ENCODE measurements at places on chromosomes 16 and 17. TPM values are rescaled to one million over a fixed set of nuclear protein-coding genes. Genes with fewer than 3 reads are reported as not detected.

DNA sequence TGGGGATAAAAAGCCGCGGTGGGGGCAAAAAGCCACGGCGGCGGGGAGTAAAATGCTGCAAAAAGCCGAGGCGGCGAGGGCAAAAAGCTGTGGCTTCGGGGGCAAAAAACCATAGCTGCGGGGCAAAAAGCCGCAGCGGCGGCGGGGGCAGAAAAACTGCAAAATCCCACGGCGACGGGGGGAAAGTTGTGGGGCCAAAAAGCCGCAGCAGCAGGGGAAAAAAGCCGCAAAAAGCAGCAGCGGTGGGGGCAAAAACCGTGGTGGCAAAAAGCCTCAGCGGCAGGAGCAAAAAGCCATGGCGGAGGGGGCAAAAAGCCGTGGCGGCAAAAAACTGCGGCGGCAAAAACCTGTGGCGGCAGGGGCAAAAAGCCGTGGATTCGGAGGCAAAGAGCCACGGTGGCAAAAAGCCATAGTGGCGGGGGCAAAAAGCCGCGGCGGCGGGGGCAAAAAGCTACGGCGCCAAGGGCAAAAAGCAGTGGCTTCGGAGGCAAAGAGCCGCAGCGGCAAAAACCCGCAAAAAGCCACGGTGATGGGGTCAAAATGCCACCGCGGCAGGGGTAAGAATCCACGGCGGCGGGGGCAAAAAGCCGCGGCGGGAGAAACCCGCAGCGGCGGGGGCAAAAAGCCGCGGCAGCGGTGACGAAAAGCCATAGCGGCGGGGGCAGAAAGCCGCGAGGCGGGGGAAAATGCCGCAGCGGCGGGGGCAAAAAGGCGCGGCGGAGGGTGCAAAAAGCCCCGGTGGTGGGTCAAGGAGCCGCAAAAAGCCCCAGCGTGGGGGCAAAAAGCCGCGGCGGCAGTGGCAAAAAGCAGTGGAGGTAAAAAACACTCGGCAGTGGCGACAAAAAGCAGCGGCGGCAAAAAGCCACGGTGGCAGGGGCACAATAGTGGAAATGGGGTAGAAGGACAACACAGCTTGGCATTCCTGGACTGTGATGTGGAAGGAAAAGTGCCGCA lies 192.8 kb downstream of the SHCBP1 start:
- H3K27ac ChIP-seq, result no peak overlapping the region
- H3K27me3 ChIP-seq, result no peaks in the 10 kb centered on the region
- no peaks in the 10 kb centered on the region for H3K4me1 ChIP-seq

- no peaks in the 10 kb centered on the region for H3K4me1 ChIP-seq
- H3K27ac ChIP-seq, result no peak overlapping the region
- no peak overlapping the region for H3K4me3 ChIP-seq
- DNase-seq, result no peak
- H3K27me3 ChIP-seq, result no peaks in the 10 kb centered on the region
- H3K36me3 ChIP-seq, result no peaks in the 10 kb centered on the region
Observed at GRCh38 chr16:50473356-50473945, 74.7 kb upstream of the NKD1 start.

DUSP3 gene
- total RNA-seq, result 137 TPM

GRCh38 chr17:35086931-35087573 lies 23.5 kb upstream of the RFFL start:
- no peaks in the 10 kb centered on the region for H3K36me3 ChIP-seq
- H3K4me1 ChIP-seq, result peaks cover 13% of the 10 kb centered on the region
- no peak overlapping the region for H3K27ac ChIP-seq
- no peaks in the 10 kb centered on the region for H3K27me3 ChIP-seq
- no peak overlapping the region for H3K4me3 ChIP-seq
- DNase-seq, result no peak

DNA sequence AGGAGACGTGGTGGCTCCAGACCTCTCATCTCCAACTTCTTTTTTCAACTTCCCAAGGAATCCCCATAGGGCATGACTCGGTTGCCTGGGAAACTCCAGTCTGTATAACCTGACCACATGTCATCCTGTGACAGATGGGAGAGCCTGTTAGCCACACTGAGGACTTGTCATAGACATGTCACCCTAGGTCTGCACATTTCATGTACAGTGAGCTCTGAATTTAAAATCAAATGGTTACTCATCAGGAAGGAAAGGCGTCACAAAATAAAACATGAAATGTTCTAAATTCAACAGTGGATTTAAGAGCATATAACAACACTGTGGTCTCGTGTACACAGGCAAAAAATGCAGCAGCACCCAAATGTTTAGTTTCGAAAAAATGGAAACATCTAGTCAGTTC lies 22.2 kb upstream of the ADAMTS18 start:
- no peaks in the 10 kb centered on the region for H3K27me3 ChIP-seq
- no peaks in the 10 kb centered on the region for H3K4me1 ChIP-seq
- no peak overlapping the region for H3K27ac ChIP-seq
- H3K4me3 ChIP-seq, result no peak overlapping the region
- DNase-seq, result no peak
- no peaks in the 10 kb centered on the region for H3K36me3 ChIP-seq

DNA sequence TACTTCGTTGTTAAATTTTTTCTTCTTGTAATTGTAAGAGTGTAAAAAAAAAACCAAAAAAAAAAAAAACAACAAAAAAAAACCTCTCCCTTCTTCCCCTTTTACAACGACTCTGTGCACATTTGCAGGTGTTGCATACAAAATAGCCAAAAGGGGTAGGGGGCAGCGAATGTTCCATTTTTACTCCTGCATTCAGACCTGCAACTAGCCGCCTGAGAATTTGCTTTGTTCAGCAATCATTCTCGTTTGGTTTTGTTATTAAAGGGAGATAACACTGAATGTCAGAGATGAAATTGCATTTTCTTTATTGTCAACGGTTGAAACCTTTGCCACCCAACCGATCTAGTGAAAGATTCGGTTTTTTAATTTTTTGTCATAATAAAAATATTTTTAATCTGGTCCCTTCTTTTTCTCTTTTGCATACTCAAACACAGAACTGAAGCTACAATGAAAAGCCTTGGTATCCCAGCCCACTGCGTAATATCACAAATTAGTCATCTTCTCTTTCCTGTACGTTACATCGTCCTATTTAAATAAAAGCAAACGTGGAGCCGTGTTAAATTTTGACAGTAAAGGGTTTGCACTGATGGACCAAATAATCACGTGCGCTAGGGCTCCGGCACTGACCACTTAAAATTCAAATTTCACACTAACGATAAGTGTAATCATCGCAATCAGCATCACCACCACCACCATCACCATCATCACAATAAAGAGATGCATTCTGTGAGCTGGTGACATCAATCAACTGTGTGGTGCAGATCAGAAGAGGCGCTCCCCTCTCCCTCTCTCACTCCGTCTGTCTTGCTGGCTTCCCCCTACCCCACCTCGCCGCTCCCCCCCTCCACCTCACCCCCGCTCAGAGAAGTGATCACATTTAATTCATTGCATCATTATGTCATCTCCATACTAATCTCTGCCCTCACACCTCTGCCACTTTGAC lies 406.2 kb upstream of the PSMD7 start:
- H3K27me3 ChIP-seq, result no peaks in the 10 kb centered on the region
- H3K4me3 ChIP-seq, result peak overlapping the region; percentile 9
- H3K27ac ChIP-seq, result no peak overlapping the region
- H3K36me3 ChIP-seq, result no peaks in the 10 kb centered on the region

GRCh38 chr16:1772908-1773702 lies at the start of gene MRPS34:
Gene MRPS34, minus strand, starts transcription at chr16:1773134. Its CDS starts 15 bp downstream, at chr16:1773119.
- H3K36me3 ChIP-seq, result peaks cover 30% of the 10 kb centered on the region
- peak within 1 kb of the TSS; percentile 84 for H3K27ac ChIP-seq

GRCh38 chr17:51948128-51948527 lies 210.4 kb downstream of the CA10 start:
- no peaks in the 10 kb centered on the region for H3K36me3 ChIP-seq
- H3K27ac ChIP-seq, result no peak overlapping the region
- H3K27me3 ChIP-seq, result no peaks in the 10 kb centered on the region
- H3K4me1 ChIP-seq, result no peaks in the 10 kb centered on the region

TLCD2 gene
- total RNA-seq, result 7.3 TPM

GRCh38 chr16:67667817-67668494 lies 1.3 kb downstream of the C16orf86 start:
- no peaks in the 10 kb centered on the region for H3K36me3 ChIP-seq
- H3K27me3 ChIP-seq, result no peaks in the 10 kb centered on the region
- DNase-seq, result peak; percentile 54
- peak overlapping the region; percentile 81 for H3K27ac ChIP-seq
- peaks cover 24% of the 10 kb centered on the region for H3K4me1 ChIP-seq
- peak overlapping the region; percentile 92 for H3K4me3 ChIP-seq

GRCh38 chr17:68737761-68738443 lies 136.7 kb upstream of the FAM20A start:
- no peaks in the 10 kb centered on the region for H3K27me3 ChIP-seq
- DNase-seq, result no peak
- H3K36me3 ChIP-seq, result no peaks in the 10 kb centered on the region

MEIOB gene
- total RNA-seq, result not detected

INCA1 gene
- 1.2 TPM for total RNA-seq

GRCh38 chr16:57070424-57070823 lies 22.0 kb upstream of the CPNE2 start:
- no peaks in the 10 kb centered on the region for H3K4me1 ChIP-seq
- no peak for DNase-seq
- H3K4me3 ChIP-seq, result no peak overlapping the region
- H3K27me3 ChIP-seq, result no peaks in the 10 kb centered on the region

NPIPA5 gene
- 28.6 TPM for total RNA-seq

GRCh38 chr16:9438991-9439390 lies 347.5 kb downstream of the HAPSTR1 start:
- H3K27ac ChIP-seq, result no peak overlapping the region
- no peak overlapping the region for H3K4me3 ChIP-seq
- no peak for DNase-seq
- H3K36me3 ChIP-seq, result no peaks in the 10 kb centered on the region
- no peaks in the 10 kb centered on the region for H3K27me3 ChIP-seq

DNA sequence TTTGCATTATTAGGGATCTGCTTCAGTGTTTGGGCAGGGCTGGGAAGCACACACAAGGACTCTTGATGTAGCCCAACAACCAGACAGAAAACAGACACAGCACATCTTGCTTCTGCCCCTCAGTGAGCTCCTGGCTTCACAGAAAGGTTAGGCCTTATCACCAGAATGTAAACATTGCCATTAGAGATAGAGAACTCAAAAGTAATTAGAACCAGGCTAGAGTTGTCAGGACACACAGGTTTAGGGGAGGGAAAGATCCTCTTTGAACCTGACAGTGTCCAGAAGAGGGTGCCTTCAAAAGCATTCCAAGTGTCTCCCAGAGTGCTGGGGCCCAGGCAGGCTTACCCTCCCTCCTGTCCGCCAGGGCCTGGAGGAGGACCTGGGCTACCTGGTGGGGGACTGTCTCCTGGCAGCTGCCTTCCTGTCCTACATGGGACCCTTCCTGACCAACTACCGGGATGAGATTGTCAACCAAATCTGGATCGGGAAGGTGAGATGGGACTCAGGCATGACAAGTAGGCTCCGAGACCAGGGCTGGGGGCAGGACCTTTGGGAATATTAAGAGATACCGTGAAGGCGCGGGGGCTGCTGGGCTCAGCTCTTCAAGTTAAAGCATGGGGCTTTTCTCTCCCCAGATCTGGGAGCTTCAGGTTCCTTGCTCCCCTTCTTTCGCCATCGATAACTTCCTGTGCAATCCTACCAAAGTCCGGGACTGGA lies 16.9 kb upstream of the KDM6B start:
- no peaks in the 10 kb centered on the region for H3K27me3 ChIP-seq
- DNase-seq, result no peak
- no peaks in the 10 kb centered on the region for H3K36me3 ChIP-seq
- H3K27ac ChIP-seq, result no peak overlapping the region
- no peak overlapping the region for H3K4me3 ChIP-seq

HSF5 gene
- 0.14 TPM for total RNA-seq

TBC1D3E gene
- total RNA-seq, result not detected

DNA sequence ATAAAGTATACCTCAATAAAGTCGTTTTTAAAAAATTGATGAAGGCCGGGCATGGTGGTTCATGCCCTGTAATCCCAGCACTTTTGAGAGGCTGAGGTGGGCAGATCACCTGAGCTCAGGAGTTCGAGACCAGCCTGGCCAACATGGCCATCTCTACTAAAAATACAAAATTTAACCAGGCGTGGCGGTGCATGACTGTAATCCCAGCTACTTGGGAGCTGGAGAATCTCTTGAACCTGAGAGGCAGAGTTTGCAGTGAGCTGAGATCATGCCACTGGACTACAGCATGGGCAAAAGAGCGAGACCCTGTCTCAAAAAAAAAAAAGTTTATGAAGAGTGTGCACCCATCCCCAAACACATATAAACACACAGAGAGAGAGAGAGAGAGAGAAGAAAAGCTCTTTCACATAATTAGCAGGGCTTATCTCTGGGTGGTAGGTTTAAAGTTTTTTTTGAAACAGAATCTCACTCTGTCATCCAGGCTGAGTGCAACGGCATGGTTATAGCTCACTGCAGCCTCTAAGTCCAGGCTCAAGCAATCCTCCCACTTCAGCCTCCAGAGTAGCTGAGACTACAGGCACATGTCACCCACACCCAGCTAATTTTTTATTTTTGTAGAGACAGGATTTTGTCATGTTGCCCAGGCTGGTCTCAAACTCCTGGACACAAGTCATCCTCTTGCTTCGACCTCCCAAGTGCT lies 3.0 kb downstream of the SREBF1 start:
- no peak overlapping the region for H3K4me3 ChIP-seq
- H3K4me1 ChIP-seq, result peaks cover 31% of the 10 kb centered on the region
- DNase-seq, result no peak

TMEM186 gene
- 3.2 TPM for total RNA-seq

Data from thoracic aorta (tissue), 2 donors.